ENCODE measurements at places on chromosomes 6 and 20.

- DNase-seq: no peak
Observed at GRCh38 chr20:57652606-57653545, 32.6 kb upstream of the ZBP1 start.

GRCh38 chr6:18263418-18264218, 712 bp downstream of the DEK start:
- DNase-seq: no peak

DNA sequence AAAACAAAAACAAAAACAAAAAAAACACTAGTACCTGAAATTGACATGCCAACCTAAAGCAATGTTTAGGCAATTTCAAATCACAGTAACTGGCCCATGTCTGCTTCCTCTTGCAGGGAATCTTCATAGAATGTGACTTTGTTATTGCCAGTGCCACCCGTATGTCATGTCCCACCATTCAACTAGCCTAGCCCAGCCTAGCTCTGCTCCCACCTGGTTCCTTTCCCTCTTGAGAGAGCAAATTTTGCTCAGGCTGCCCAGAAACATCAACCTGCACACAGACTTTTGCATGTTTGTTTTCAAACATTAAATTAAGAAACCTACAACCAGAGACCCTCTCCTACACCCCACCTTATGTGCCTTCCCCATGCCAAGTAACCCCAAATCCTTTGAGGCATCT, 124.8 kb upstream of the SLC2A12 start:
- DNase-seq: no peak

- no peak for DNase-seq
Observed at GRCh38 chr20:56716806-56717205, 87.7 kb downstream of the TFAP2C start.

- DNase-seq: no peak
Observed at GRCh38 chr6:134870677-134871498, 79.0 kb downstream of the ALDH8A1 start.

GRCh38 chr6:20434766-20435165, 33.1 kb downstream of the E2F3 start:
- DNase-seq: no peak

- DNase-seq: no peak
Observed at GRCh38 chr20:34525342-34525708, 9.1 kb downstream of the DYNLRB1 start.

GRCh38 chr6:13277231-13277630, 51.1 kb downstream of the TBC1D7 start:
- no peak for DNase-seq

DNA sequence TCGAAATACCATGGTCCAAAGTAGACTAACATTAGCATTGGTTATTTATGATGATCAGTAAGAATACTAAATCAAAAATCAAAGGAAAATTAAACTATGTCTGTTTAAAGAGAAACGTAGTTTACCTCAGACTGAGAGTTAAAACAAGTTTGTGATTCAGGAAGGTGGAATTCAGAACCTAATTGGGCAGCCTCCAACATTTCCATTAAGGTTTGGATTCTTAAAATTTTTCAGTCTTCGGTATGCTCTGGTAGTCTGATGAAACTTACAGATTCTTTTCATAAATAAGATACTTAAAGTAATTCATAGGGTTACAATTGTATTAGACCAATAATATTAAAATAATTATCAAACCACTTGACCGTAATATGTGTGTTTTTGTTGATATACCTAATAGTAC, 18.6 kb downstream of the HFE start:
- no peak for DNase-seq

- DNase-seq: no peak
Observed at GRCh38 chr6:112717401-112717800, 370.3 kb downstream of the RFPL4B start.

GRCh38 chr20:49034070-49034732, 11.9 kb upstream of the CSE1L start:
- DNase-seq: no peak

DNA sequence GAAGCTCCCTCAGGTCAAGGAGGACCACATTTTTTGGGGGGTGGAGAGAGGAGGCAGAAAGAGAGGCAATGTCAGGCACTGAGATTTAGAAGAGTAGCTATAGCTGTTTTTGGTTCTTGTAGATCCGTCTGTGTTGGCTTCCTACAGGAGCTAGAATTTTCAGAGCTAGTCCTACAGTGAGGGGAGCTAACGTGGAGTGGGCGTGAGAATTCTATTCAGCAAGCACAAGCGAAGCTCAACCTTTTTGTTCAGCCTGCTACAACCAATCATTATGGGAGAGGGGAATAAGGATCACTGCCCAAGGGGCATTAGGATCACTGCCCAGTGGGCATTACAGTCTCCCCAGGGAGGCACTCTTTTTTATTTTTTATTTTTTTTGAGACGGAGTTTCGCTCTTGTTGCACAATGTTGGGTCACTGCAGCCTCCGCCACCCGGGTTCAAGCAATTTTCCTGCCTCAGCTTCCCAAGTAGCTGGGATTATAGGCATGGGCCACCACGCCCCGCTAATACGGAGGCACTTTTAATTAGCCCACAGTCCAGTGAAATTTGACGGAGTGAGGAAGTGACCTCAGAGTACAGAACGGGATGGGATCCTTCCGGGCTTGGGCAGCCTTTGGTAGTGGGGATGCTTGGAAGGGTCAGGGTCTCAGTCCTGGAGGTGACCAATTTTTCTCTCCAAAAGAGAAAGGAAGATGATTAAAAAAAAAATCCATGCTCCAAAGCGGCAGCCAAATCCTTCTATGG, 1.1 kb upstream of the PANK2 start:
- DNase-seq: no peak

GRCh38 chr6:12656906-12657305, 59.7 kb upstream of the PHACTR1 start:
- DNase-seq: no peak

GRCh38 chr20:4870906-4871305, 130.4 kb downstream of the SLC23A2 start:
- DNase-seq: no peak

DNA sequence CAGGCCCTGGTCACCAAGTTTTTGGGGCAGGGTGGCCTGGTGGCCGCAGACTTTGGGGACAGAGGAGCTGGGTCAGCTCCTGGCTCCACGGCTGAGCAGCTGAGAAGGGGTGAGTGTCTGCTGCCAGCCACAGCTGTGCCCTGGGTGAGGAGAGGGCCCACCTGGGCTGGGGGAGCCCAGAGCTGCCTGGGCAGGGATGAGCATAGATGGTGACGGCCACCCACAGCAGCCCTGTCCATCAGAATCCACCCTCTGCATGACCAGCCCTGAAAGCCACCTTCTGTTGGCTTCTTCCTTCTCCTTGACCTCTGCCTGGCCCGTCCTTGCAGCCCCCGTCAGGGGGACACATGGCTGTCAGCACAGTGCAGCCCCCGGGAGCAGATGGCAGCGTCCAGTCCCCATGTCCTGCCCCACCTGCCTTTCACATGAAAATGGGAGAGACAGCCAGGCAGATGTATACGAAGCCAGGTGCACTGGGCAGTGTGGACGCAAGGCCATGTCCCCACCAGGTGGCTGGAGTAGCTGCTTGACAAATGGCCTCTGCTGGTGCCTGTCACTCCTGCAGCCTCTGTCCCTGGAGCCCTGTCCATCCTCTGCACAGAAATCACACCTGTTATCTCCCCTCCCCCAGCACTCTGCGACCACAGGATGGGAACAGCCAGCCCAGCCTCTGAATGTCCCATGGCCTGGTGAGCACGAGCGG, 220.8 kb downstream of the PREX1 start:
- no peak for DNase-seq

DNA sequence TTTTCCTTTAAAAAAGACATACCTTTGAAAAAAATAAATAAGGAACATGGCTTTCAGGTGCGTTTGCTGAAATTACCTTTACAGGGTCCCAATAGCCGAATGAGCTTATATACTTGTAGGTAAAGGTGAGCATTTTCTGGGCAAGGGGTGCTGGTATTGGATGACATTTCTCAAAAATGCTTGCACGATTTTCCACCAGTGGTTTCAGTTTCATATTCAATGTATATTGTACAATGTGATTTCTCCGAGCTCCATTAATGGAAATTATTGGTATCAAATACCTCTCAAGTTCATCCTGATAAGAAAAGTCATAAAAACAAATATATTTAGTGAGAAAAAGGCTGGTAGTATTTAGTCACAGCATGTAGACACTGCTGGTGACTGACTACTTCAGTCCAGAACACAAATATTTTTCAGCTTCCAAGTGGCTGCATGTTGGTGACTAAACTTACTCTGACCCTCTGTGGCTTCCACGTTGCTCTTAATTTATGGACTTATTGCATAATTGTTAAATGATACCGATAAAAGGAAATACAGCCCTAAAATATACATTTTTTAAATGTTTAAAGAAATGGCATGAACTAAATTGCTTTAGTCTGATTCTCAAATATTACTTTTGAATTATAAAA, 32.9 kb upstream of the ZBTB24 start:
- peak; percentile 33 for DNase-seq

GRCh38 chr6:53504512-53504911, 40.4 kb downstream of the GCLC start:
- DNase-seq: no peak

GRCh38 chr6:36844232-36845170, 5.3 kb upstream of the CPNE5 start:
- no peak for DNase-seq

All from T-helper 1 cell (primary cell).